ENCODE measurements at places on chromosomes 2 and 18.
A peak's percentile ranks its signal among the peaks of the same experiment; 100 is the strongest.

GRCh38 chr2:231364061-231364460, 31.4 kb upstream of the B3GNT7 start:
- DNase-seq = no peak

GRCh38 chr2:234823877-234824376, 127.9 kb upstream of the SH3BP4 start:
- DNase-seq = peak; percentile 45

DNA sequence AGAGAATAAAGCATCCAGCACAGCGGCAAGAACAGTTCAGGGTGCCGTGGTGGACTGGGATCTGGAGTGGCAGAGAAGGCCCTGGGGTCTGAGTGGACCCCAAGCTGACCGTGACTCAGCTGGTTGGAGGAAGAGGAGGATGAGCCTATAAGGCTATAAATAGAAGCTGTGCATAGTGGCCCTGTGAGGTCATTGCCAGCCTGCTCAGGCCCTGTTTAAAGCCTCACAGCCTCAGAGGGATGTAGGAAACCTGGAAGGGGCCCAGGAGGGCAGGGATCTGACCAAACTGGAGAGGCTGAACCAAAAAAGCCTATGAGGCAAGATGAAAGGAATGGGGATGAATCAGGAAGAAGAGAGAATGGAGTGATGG, 11.3 kb upstream of the DES start:
- DNase-seq = no peak

GRCh38 chr2:237278568-237278967, 135.4 kb downstream of the COL6A3 start:
- DNase-seq = peak; percentile 65

- DNase-seq = no peak
These were observed 1262.9 kb downstream of the SUCLG1 start for GRCh38 chr2:83196225-83196624.

GRCh38 chr18:5429681-5430080, 114.1 kb downstream of the EPB41L3 start:
- DNase-seq = no peak

Measured in tibial nerve (tissue), 4 donors.